NCI-H187 treated with DMSO at 0.1 percent for 48 hours (cell line): ENCODE measurements at places on chromosomes 13 and 19.

DNA sequence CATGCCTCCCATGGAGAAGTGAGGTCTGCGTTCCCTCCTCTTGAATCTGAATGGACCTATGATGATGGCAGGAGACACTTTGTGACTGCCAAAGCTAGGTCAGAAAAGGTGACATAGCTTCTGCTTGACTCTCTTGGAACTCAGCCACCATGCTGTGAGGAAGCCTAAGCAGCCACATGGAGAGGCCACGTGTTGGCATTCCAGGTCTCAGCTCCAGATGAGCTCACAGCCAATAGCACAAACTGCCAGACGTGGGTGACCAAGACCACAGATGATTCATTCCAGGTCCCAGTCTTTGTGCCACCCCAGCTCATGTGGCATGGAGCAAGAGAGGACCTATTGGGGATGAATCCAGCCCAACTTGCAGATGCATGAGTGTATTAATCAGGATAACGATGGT lies 8.7 kb upstream of the GGACT start:
- no peak for DNase-seq

DNA sequence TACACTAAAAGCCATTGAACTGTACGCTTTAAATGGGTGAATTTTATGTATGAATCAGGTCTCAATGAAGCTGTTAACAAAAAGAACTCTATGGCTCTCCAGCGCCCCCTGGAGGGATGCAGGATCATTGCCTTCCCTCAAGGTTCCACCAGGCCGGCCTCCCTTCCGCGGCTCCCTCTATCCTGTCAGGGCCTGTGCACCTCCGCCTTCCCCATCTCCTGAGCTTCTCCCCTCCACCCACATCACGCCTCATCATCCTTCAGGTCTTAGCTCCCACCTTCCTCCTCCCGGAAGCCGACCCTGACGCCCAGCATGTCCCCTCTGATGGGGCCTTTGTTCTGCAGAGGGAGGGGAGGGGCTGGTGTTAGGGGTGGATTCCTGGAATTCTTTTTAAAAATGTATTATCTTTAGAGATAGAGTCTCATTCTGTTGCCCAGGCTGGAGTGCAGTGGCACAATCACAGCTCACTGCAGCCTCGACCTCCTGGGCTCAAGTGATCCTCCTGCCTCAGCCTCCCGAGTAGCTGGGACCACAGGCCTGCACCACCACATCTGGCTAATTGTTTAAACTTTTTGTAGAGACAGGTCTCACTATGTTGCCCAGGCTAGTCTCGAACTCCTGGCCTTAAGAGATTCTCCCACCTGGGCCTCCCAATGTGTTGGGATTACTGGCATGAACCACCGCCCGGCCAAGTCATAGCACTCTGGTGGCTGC lies 27.7 kb downstream of the MEIS3 start:
- no peak for DNase-seq

DNA sequence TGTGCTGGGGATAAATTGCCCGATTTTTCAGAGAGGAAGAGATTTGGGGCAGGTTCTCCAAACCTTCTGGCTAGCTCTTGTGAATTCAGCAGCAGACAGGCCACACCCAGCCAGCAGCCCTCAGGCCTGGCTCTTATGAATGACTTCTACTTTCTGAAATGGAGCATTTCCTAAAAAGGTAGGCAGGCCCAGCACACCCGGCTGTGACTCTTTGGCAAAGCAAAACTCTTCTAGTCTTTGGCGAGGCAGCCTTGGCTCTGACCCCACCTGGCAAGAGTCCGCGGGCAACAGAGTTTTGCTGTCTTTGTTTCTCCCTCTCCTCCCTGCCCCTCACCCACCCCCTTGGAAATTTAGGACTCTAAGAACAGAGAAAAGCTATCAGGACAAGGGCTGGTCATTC lies 221.2 kb downstream of the ZNF536 start:
- no peak for DNase-seq

DNA sequence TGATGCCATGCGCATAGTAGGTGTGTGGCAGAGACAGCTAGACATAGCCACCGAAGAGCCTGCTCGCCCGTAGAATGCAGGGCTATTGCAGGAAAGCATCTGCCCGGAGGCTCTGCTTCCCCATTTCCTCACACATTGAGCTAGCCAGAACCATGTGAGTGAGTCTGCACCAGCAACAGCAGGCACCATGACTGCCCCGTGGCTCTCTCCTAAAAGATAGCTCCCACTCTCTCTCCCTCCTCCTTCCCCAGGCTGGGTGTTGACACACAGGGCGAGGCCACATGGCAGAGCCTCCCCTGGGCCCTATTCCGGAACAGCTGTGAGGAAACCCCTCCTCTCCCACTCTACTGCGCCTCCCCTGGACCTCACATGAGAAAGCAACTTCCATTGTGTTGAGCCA lies 52.3 kb upstream of the ATP12A start:
- no peak for DNase-seq

- no peak for DNase-seq
Measured at GRCh38 chr19:30419568-30420180, 47.5 kb downstream of the ZNF536 start.

GRCh38 chr19:10505583-10506229 lies 2.5 kb upstream of the KEAP1 start:
- DNase-seq: no peak

- DNase-seq: no peak
Measured at GRCh38 chr13:79538757-79539156, 57.8 kb downstream of the NDFIP2 start.

DNA sequence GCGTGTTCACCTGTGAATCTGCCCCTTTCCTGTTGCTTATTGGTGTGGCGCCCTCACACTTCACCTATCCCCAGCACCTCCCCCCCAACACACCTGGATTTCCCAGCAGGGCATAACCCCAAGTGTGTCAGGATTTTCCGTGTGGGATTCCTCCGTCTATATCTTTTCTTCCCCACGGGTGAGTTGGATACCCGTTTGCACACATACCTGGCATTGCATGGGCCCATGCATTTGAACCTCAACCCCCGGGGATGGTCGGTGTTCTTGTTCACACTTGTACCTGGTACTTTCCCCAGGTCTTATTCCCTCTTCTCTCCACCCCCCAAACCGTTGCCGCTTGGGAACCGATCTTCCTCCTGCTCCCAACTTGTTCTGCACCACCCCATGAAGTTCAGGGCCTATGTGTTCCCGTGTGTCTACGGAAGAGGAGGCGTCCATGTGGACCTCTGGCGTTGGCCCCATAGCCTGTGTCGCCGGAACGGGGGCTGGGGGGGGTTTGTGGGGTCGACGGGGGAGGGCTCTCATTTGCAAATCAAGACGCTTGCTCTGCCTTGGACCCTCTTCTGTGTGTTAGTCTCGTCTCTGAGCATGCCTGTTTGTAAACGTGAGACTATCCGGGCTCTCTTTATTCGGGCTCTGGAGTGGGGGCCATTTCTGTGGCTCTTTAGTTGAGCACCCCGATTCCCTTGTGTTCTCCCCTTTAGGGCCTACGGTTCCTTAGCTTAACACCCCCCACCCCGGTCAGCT lies 1.7 kb downstream of the PRR12 start:
- no peak for DNase-seq

DNA sequence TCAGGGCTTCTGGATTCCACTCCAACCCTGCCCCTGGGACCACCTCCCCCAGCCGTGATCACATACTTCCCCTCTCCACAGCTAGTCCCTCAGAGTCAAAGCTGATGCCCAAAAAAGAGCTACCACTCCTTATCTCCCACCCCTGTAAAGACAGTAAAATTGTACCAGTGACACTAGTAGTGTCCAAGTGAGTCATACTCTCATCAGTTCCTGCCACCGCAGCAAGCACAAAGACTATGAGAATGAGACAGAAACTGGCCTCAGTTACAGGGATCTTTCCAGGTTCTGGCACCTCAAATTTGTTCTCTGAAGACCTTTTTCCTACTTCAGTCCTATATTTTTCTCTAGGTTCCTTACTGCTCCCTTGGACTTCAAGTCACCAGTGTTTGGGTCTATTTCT lies 144.2 kb downstream of the SPRY2 start:
- DNase-seq: no peak

GRCh38 chr19:35657904-35658700 lies 8.2 kb upstream of the UPK1A start:
- DNase-seq: no peak

- DNase-seq: no peak
Measured at GRCh38 chr13:51495316-51495715, 42.5 kb upstream of the INTS6 start.

GRCh38 chr19:39846678-39847486 lies 703 bp upstream of the FBL start:
- DNase-seq: no peak

GRCh38 chr13:24450530-24450929 lies 62.0 kb downstream of the PARP4 start:
- DNase-seq: no peak

DNA sequence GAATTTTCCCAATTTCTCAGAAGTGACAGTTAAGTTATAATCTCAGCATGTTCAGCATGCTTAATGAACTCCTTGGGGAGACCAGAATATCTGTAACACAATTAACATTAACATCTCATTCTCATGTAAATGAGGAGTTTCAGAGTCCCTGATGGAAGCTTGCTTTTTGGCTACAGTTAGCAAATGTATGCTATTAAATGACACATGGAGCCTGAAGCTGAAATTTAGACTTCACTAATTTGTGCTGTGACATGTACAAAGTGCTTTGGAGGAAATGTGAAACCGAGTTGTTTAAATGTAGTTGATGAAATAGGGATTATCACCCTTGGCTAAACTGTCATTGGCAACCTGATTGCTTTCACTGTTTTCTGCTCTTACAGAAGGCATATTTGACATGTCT lies 2265.1 kb upstream of the PCDH20 start:
- DNase-seq: no peak

GRCh38 chr13:36430247-36431203 lies 1.8 kb upstream of the CCNA1 start:
- DNase-seq: no peak

GRCh38 chr13:101792189-101792588 lies 339.7 kb downstream of the ITGBL1 start:
- DNase-seq: no peak

DNA sequence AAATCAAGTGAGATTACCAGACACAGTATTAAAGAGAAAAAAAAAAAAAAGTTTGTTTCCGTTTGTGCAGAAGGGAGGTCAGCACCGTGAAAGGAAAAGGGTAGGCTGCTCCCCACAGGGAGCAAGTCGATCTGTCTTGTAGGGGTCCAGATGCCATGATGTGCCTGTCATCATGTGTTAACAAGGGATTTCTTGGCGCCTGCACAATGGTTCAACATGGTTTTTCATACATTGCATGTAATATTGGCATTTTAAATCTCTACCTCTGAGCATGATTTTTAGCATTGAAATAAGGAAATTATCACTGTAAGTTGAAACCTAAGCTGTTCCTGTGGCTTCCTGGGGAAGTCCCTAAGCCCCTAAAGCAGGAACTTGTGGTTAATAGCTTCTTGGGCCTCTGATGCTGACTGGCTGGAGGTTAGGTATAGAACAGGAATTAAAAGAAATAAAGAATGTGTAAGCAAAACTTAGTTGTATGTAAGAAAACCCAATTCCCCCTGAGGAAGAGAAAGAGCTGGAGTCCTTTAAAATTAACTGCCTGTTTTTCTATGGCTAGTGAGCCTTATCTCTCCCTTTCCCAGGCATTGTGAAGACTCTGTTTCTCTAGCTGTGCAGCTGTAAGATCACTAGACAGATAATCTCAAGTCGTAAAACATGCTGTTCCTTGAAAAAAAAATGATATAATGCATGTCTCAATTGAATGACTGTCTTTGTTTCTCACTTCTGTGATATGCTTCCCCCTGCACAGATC lies 7.4 kb upstream of the FCGBP start:
- DNase-seq: no peak

GRCh38 chr19:44107751-44108150 lies 5.4 kb upstream of the ZNF225 start:
- DNase-seq: no peak

DNA sequence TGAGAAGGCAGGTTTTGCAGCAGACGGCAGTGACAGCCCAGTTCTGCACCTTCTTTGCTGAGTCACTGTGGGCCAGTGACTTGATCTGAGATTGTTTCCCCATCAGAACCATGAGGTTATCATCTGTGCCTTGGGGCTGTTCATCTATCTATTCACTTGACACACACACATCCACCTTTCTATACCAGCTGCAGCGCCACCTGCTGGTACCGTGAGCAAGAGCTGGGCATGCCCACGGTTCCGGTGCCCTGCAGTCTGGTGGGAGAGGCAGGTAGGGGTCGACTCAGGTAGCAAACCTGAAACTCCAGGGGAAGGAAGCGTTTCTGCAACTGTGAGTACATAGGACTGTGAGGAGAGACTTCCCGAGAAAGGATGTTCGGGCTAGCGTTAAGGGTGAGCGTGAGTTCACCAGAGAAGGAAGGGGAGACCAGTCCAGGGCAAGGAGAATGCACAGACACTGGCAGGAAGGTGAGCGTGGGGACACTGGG lies 7.5 kb upstream of the LIN7B start:
- no peak for DNase-seq

DNA sequence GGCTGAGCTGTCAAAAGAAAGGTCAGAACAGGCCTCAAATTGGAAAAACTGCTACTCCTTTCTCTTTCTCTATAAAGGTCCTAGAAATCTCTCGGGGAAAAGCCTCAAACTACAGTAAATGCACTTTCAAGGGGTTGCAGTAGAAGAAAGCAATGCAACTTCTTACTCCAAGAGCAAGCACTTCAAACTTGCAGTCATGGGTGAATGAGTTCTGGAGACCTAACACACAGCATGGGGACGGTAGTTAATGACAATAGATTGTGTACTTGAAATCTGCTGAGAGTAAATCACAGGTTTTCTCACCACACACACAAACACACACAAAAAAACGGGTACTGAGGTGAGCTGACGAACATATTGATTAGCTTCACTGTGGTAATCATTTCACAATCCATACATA lies 11.8 kb downstream of the TUBGCP3 start:
- DNase-seq: peak; percentile 87

DNA sequence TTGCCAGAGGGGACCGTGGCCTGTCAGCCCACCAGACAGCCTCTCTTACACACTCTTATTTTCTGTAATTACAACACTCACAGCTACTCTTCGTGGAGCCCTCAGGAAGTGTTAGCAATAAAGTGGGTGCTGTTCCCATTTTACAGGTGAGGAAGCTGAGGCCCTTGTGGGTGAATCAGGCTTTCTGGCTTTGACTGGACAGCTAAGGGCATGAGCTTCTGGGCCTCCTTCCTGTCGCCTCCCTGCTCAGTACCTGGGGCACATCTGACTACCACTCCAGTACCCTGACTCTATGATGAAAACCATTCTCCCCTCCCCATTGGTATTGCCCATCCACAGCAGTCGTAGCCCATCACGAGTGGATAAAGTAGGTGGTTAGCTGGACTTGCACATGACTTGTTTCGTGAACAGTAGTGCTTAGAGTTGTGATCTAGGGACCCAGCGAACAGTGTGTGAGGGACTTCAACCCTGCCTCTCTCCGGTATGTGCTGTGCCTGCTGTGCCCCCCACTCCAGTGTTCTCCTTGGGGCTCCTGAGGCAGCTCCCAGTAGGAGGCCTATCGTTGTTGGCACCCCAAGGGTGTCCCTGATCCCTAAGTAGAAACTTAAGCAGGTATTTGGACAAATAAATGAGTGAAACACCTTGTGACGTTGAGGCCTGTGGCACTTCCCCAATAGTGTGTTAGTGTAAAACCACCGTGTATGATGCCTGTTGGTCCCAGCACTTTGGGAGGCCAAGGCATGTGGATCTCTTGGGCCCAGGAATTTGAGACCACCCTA lies 38.6 kb downstream of the GATAD2A start:
- DNase-seq: no peak
